ENCODE measurements at places on chromosomes 13 and 19. TPM values are rescaled to one million over a fixed set of nuclear protein-coding genes. Genes with fewer than 3 reads are reported as not detected.

Gene DHDH
- 0.55 TPM for total RNA-seq

DNA sequence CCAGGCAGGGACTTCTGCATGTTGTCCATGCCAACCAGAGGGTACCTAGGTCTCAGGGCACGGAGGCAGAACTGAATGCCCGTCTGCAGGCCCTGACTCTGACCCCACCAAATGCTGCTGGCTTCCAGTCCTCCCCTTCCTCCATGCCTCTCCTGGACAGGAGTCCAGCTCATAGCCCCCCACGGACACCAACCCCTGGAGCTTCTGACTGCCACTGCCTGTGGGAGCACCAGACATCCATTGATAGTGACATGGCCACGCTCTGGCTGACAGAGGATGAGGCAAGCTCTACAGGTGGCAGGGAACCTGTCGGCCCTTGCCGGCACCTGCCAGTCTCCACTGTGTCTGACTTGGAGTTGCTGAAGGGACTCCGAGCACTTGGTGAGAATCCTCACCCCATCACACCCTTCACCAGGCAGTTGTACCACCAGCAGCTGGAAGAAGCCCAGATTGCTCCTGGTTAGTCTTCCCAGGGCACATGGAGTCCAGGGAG lies 1.8 kb downstream of the ANKLE1 start:
- no peak for DNase-seq

Gene CCDC122
- 10.0 TPM for total RNA-seq

Gene FUT2
- total RNA-seq, result not detected

Gene RFX2
- 7.8 TPM for total RNA-seq

DNA sequence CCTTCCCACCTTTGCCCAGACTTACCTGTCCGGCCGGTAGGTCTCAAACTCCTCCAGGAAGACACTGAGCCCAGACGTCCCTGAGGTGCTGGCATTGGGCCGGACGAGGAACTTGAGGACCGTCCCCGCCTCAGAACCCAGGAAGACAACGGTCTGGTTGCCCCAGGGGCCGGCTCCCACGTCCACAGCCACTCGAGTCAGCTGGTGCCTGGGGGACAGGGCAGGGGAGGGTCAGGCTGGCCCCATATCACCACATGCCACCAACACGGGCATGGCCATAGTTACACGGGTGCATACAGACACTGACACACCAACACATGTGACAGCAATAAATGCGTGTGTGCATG lies 8.4 kb upstream of the LRG1 start:
- no peak for DNase-seq

Gene PCDH9
- total RNA-seq, result 2.8 TPM

Gene TMEM150B
- total RNA-seq, result not detected

DNA sequence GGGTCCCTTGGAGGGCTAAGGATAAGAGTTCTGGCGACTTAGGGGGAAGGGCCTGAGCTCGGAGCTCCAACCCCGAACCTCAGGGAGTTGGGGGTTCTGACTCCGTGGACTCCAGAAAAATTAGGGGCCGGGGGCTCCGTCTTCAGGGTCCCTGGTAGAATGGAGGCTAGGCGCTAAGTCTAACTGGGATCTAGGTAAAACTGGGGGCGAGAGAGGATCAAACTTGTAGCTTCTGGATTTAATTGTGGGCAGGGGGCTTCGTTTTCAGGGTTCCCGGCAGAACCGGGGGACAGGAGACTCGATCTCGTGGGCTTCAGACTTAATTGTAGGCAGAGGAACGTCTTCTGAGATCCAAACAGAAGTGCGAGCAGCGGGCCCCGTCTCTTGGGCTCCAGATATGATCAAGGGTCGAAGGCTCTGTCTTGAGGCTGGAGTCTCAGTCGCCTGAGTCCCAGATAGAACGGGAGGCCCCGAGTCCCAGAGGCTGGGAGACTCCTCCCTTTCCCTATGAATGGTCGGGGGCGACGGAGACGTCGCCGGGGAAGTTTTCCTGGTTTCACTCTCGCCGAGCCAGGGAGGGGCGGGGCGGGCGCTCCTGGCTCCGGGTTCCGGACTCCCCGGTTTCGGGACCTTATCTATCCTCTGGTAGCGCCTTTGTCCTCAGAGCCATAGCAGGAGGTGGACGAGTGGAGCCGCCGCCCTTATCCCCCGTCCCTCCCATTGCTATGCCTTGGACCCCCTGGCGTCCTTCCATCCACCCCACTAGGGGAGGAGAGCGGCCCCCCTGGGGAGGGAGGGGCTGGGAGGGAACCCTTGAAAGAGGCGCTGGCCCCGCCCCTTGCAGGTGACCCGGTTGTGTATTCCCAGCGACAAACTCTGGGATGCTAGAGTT lies 1.3 kb downstream of the NECTIN2 start:
- DNase-seq, result no peak

Gene ZNF625
- not detected for total RNA-seq

DNA sequence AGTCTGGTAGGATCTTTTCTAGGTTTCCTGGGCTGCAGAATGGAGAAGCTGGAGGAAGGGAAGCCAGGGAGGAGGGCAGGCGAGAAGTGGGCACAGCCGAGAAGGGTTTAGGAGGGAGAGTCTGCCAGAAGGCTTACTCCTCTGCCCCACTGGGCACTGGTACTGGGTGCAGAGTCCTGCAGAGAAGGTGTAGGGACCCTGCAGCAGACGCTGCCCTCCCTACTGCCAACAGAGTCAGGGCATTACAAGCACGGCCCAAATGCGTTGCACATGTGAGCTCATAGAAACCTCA lies 726 bp upstream of the PEPD start:
- no peak for DNase-seq

Gene PTGIR
- total RNA-seq, result not detected

Gene C1QTNF9B
- not detected for total RNA-seq

DNA sequence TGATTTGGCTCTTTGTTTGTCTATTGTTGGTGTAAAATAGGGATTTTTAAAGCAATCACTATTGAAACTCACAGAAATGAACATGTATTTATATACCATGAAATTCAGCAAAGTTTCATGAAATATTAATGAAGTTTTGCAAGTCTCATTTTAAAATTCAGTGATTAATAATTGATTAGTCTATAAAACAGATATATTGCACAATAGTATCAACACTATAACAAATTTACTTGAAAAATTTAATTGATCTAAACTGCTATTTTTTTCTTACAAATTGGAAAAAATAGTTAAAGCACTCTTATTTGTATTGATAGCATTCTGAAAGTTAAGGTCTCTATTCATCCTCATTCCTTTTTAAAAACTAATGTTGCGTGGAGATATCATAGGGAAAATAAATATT lies 121.0 kb upstream of the PCDH9 start:
- DNase-seq, result no peak

DNA sequence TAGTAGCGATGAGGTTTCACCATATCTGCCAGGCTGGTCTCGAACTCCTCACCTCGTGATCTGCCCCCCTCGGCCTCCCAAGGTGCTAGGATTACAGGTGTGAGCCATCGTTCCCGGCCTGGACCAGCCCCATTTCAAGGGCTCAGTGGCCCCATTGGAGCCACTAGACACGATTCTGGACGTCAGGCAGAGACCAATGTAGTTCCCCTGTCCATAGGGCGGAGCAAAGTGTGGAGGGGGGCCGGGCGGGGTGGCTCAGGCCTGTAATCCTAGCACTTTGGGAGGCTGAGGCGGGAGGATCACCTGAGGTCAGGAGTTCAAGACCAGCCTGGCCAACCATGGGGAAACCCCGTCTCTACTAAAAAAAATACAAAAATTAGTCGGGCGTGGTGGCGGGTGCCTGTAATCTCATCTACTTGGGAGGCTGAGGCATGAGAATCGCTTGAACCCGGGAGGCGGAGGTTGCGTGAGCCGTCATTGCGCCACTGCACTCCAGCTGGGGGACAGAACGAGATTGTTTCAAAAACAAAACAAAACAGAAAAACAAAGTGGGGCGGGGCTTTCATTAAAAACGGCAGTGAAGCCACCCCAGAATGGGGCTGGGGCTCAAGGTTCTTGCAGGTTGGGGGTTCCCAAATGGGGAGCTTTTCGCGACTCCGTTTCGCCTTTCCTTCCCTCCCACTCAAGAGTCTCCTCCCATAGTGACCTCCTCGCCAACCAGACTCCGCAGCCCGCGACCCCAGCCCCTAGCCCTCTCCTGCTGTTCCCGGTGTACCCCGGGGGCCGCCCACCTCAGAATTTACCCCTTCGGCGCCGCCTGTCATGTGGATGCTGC lies 758 bp upstream of the TECR start:
- no peak for DNase-seq

DNA sequence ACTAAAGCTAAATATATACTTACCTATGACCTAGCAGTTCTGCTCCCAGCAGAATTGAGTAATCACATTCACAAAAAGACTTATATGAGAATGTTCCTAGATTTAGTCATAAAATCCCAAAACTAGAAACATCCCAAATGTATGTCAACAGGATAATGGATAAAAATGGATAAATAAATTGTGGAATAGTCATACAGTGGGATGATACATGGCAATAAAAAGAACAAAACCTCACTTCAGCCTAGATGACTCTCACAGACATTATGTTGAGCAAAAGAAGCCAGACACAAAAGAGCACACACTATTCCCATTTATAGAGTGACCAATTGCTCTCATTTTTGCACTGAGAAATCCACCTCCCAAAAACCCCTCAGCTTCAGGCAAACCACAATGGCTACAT lies 352.4 kb upstream of the HTR2A start:
- no peak for DNase-seq

Gene SERP2
- total RNA-seq, result 0.61 TPM

DNA sequence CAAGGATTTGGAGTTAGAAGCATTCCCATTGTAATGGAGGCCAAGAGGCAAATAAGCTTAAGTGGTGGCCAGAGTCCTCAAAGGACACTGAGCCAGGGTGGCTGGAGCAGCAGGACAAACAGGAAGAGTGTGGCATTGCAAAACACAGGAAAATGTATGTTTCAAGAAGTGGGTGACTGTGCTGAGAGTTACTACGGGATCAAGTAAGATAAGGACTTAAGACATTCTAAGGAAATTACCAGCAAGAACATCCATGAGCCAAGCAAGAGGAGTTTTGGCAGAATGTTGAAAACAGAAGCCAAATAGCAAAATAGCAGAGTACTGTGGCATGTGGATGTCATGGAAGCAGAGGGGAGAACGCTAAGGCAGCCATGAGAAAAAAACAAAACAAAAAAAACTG lies 104.2 kb downstream of the RAP2A start:
- no peak for DNase-seq

- no peak for DNase-seq
These were observed 91.3 kb downstream of the ZMYM2 start for GRCh38 chr13:20049558-20050473.

Gene CELF5
- total RNA-seq, result not detected

- DNase-seq, result no peak
These were observed 14.8 kb downstream of the RB1 start for GRCh38 chr13:48318377-48318811.

Gene SOX21
- total RNA-seq, result not detected

- DNase-seq, result no peak
These were observed 93.0 kb downstream of the ITGBL1 start for GRCh38 chr13:101545521-101545920.

GRCh38 chr19:41206926-41207750 lies 11.9 kb upstream of the AXL start:
- no peak for DNase-seq

Gene ZNF227
- 20.3 TPM for total RNA-seq

DNA sequence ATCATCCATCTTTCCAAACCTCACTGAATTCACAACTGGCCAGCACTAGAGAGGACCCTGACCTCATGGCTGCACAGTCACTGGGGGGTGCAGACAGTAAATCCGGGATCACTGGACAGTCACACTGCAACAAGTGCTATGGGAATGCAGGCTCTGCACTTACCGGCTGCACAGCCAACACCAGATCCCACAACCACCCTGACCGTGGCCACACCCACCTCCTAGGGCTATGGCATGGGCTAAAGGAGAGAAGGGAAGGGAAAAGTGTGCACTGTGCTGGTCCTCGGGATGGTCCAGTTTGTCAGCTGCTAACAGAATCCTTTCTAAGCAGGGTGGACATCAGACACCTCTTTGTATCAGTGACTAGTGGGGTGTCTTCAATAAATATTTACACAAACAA lies 118.2 kb downstream of the MIPEP start:
- DNase-seq, result no peak

GRCh38 chr13:111397202-111397880 lies 76.9 kb downstream of the TEX29 start:
- DNase-seq, result no peak

DNA sequence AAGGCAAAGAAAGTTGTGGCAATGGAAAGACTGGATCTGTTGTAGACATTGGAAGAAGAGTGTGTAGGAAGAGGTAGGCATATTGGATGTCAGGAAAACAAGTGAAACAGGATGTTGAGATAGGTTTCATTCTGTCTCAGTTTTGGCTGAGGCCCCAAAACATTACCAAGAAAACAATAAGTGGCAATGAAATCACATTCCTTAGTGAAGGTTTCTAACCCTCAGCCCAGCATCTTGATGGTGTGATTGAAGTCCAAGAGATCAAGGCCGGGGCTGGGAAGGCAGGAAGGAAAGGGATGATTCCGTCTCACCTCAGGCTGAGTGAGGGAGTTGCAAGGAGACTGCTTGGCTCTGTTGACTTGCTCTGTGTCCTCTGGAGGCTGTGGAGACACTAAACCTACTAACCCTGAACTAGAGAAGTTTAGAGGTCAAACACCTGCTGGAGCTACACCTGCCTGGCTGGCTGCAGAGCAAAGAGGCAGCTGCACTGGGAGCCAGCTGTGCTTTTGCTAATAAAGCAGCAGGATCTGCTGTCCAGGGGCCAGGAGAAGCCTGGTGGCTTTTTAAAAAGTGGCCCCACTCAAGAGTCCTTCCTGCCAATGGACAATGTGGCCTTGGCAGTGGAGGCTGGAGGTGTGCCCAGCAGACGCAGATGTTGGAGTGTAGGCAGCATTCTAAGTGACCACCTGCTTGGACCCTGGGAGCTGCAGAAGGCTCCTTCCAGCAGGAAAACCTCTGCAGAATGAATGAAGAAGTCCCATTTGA lies 53.6 kb downstream of the DGKH start:
- no peak for DNase-seq

DNA sequence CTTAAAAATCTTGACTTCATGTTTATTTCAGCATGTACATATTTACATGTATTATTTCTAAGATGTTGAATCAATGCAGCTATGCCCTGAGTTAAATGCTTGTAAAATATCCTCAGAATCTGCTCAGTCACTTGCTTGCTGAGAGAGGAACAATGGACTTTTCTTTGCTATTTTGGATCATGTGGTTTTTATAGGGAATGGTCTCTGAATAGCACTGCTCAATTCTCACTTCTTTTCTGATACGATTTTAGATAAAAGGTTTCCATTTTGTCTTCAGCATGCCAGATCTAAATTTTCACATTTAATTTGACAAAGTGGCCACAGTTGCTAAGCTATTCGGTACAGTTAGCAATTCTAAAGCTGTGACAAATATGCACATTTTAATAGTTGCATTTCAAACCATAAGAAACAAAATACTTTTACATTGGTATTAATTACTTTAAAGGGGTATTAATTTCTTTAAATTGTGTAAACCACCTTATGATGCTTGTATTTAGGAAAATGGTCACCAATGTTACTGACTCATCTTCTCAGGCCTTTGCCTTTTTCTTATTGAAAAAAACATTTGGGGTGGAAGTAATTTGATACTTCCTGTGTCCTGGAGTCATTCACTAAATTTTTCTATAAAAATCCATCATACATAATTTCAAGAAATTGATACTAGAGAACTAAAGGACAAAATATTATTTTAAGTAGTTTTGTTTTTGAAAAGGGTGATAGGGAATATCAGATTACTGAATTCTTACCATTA lies 113.5 kb downstream of the MYO16 start:
- no peak for DNase-seq

All from NCI-H460 (cell line).